H1 (cell line): ENCODE measurements at places on chromosomes 4 and X.
A peak's percentile ranks its signal among the peaks of the same experiment; 100 is the strongest.

- DNase-seq = peak; percentile 55
These were observed 1.0 kb downstream of the RASGEF1B start for GRCh38 chr4:81470456-81471297.

GRCh38 chr4:102809190-102809589 lies 18.2 kb downstream of the UBE2D3 start:
- DNase-seq = no peak

- no peak for DNase-seq
These were observed 169.8 kb upstream of the BCOR start for GRCh38 chrX:40267334-40268187.

DNA sequence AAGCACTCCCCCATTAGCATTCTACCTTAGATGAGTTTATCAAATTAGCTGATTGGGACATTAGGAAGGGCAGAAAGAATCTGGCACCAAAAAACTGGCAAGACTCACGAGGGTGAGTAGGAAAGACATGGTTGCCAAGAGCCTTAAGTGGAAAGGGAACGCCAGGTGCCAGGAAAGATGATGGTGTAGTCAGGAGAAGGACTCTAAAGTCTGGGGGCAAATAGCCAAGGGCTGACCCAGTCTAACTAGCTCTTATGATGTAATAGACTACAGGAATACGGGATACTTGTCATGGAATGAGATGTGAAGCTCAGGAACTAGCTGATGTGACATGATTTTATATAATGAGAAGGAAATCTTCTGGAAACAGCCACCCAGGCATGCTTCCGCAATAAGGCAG lies 94.8 kb downstream of the MBNL3 start:
- no peak for DNase-seq

DNA sequence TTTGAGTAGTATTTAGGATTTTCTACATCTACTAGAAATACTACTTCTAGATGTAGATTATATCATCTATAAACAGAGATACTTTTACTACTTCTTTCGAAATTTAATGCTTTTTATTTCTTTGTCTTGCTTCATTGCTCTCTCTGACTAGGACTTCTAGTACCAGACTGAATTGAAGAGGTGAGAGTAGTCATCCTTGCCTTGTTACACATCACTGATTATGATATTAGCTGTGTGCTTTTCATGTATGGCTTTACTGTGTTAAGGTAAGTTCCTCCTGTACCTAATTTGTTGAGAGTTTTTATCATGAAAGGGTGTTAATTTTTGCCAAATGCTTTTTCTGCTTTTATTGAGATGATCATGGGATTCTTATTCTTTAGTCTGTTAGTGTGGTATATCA lies 19.6 kb upstream of the IL2 start:
- DNase-seq = no peak

GRCh38 chr4:58543465-58543864 lies 1433.3 kb upstream of the IGFBP7 start:
- no peak for DNase-seq

DNA sequence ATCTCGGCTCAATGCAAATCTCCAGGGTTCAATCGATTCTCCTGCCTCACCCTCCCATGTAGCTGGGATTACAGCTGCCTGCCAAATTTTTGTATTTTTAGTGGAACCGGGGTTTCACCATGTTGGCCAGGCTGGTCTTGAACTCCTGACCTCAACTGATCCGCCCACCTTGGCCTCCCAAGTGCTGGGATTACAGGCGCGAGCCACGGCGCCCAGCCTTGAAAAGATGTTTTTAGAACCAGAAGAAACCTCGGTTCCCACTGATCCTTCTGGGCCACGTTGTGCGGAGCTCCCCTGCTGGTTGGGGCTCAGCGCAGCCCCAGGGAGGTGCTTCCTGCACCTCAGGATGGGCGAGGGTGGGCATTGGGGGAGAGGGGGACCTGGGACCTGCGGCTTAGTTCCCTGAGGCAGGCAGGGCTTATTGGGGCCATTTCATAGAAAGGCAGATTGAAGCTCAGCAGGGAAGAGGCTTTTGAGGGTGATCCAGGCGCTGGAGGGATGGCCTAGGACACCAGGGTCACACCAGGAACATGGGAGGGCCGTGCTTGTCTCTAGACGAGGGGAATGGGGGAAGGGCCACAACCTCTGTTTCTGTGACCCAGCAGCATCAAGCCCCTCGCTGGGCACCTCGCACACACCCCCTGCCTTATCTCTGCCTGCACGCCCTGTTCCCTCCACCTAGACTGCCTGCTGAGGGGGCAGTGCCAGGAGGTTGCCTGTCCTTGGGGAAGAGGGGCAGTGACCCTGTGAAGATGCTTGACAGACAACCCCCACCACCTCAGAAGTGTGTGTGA lies 6.3 kb upstream of the ADD1 start:
- peak; percentile 47 for DNase-seq

DNA sequence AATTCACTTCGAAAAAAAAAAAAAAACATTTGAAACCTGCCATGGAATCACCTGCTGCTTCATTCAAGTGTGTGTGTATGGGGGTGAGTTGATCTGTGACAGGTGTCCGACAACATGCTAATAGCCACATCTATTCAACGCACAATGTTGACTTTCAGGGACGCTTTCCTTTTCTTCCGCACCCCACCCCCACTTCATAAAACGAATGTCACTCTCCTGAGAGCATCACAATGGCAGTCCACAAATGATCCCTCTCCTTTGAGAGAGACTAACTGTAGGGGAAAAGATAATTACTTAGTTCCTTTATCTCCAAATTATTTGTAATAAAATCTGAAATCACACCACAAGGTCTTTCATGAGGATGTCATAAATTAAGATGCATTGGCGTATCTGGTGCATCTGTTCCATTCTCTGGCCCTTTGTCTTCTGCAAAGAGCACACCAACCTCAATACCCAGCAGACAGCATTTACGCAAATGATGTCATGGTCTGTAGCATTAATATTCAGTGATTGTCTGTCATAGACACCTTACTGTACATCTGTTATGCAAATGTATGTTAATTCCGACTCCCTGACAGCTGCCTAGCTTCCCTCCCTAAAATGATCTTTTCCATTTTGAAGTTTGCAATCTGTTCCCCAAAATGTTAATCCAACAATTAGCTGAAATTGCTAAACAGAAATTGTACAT lies 640.0 kb upstream of the BOD1L1 start:
- no peak for DNase-seq

- DNase-seq = no peak
These were observed 28.5 kb upstream of the TEX13C start for GRCh38 chrX:125291124-125291523.

DNA sequence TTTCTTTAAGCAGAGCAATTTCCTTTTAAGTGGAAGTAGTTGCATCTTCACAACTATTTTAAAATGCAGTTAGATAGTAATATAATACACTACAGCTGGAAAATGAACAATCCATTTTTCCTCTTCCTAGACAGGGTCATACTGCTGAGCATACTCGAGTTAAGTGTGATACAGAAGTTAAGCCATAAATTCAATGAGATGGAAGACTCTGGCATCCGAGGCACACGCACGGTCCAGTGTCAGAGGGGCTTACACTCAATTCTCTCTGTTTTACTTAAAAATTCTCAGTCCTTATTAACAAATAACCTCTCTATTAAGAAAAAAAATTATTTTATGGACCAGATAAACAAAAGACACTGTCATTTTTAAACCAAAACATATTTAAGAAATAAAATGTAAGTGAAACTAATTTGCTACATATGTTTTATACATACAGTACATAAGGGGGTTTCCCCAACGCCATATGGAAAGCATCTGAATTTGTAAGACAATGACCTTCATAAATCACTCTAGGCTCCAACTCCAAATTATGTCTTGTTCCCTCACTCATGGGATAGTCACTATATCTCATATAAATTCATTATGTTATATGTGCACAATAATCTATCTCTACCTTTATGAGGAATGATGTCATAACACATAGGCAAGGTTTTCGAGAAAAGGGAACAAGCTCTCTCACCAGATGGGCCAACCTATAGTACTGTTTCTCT lies 315.3 kb downstream of the PAPSS1 start:
- DNase-seq = no peak
